H54 (cell line): ENCODE measurements at places on chromosomes 2 and 18.

DNA sequence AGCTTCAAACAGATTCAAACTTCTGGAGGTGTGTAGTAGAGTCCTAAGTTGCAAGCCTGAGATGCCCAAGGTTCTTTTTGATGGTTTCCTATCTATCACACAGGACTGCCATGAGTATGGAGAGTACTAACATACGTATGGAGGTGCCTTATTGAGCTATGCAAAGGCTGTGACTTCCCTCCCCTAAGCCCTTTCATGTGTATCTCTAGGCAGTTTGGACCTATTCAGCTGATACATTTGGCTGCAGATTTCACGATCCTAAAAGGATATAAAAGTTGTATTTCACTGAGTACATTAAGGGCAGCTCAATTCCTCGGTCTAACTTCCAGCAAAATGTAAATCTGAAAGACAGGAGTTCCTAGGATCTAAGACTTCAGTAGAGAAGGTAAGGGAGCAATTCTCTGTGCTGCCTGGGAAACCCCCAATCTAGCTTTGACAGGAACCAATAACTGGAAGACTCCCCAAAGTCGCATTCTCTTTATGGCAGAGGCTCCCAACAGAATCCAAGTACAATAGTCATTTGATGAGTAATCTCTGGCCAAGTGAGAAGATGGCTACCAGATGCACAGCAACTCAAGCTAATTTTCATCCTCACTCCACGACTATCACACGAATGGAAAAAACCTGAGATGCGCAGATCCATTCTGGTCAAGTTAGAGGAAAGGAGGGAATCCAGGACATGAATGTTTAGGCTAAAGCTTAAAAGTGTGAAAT lies 83.8 kb downstream of the ATL2 start:
- DNase-seq: no peak

DNA sequence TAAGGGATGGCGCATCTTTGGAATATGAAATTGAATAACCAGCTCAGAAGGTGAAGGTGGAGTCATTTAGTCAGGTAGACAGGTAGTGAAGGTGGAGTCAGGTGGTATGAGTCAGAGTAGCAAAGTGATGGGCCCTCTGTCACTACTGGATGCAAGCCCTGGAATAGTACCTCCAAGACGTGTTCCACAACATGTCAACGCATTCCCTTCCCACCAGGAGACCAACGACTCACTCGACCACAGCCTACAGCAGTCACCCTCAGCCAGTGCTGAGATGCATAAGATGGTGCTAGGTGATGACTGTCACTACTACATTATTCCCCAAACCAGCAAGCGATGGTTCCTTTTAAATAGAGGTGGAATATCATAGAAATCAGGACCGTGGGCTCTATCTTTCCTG lies 6.8 kb downstream of the CPLX4 start:
- peak; percentile 40 for DNase-seq

- DNase-seq: no peak
Observed at GRCh38 chr18:48850822-48851598, 99.8 kb downstream of the SMAD7 start.

DNA sequence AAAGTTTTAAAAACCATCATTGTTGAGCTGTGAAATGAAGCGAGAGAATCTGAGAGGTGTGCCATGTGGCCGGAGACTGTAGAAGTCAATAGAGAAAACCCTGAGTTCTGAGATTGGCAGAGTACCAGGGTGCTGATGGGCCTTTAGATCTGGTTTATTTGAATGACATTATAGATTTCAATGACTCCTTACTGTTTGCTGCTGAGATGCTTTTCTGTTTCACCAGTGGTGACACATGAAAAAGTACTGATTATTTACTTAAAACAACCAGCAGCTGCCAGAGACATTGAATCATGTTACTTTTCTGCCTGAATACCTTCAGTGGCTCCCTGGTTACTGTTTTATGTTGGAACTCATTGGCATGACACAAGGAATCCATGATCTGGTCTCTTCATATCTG lies 602.7 kb upstream of the ZNF804A start:
- no peak for DNase-seq

DNA sequence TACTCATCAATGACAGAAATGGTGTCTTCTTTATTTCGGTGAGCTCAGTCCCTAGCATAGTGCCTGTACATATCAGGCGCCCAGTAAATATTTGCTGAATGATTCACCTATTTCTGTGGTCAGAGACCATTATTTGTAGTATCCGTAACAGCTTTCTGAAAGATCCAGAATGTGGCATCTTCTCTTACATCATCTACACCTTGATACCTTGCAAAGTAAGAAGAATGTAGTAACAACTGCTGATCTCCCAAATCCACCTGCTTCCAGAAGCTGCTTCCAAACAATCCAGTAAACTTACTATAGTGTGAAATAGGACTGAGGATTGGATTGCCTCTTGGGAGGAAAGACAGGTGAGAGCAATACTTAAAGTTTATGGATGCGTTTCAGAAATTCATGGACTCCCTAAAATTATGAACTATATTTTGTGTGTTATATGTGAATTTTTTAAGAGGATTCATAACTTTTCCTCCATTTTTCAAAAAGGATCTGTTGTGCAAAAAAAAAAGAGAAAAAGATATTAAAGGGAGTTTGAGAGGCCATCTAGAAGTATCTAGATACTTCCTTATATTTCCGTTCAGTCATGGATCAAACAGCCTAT lies 945 bp upstream of the ASXL2 start:
- no peak for DNase-seq

GRCh38 chr2:214750529-214750928 lies 59.0 kb downstream of the BARD1 start:
- no peak for DNase-seq

GRCh38 chr18:59748628-59749360 lies 51.6 kb upstream of the CCBE1 start:
- no peak for DNase-seq

GRCh38 chr2:18209934-18210639 lies 331.6 kb downstream of the KCNS3 start:
- DNase-seq: no peak

GRCh38 chr18:22550861-22551260 lies 133.1 kb upstream of the CTAGE1 start:
- DNase-seq: no peak

DNA sequence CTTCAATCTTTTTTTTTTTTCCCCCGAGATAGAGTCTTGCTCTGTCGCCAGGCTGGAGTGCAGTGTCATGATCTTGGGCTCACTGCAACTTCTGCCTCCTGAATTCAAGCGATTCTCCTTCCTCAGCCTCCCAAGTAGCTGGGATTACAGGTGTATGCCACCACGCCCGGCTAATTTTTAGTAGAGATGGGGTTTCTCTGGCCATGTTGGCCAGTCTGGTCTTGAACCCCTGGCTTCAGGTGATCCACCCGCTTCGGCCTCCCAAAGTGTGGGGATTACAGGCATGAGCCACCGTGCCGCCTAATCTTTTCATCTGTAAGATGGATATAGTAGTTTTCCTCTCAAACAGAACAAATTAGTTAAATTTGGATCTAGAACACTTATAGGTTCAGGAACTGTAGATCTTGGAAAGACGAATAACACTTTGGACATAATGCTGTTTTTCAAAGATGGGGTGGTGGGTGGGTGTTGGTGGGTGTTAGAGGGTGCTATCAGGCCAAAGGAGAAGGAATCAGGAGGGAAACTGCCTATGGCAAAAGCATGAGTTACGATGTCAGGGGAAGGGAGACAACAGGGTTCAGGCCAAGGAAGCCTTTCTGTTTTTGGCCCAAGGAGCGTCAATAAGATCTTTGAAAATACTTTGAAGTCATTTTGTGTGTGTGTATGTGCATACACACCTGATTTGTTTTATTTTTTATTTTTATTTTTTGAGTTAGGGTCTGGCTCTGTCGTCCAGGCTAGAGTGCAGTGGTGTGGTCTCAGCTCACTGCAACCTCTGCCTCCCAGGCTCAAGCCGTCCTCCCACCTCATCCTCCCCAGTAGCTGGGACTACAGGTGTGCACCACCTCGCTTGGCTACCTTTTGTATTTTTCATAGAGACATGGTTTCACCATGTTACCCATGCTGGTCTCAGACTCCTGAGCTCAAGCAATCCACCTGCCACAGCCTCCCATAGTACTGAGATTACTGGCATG lies 6.8 kb downstream of the RPL37A start:
- DNase-seq: no peak

- no peak for DNase-seq
Observed at GRCh38 chr2:64646007-64646880, 7.5 kb downstream of the SERTAD2 start.

GRCh38 chr2:44547718-44548117 lies 186.0 kb downstream of the CAMKMT start:
- DNase-seq: no peak

DNA sequence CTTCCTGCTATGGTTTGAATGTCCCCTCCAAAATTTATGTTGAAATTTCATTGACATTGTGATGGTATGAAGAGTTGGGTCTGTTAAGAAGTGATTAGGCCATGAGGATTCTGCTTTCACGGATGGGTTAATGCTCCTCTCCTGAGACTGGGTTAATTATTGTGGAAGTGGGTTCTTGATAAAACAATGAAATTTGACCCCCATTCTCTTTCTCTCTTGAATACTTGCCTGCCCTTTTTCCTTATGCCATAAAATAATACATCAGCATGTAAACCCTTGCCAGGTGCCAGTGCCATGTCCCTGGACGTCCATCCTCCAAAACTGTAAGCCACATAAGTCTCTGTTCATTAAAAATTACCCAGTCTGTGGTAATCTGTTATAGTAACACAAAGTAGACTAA lies 352.8 kb downstream of the LRRTM4 start:
- DNase-seq: no peak

DNA sequence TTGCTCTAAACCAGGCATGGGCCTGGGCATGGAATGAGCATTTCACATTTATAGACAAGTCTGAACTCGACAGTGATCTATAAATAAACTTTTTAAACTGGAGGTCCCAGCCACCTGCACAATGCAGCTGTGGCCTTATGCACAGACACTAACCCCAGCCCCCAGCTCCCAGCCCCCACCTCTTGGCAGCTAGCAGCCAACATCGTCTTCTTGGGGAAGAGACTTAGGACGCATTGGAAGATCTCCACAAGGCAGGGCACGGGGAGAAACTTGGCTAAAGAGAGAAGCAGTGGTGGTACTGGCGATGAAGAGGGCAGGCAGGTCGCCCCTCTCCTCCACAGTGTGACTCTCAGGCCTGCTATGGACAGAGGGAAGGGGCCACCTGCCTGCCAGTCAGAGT lies 213.2 kb downstream of the ANAPC1 start:
- DNase-seq: no peak

DNA sequence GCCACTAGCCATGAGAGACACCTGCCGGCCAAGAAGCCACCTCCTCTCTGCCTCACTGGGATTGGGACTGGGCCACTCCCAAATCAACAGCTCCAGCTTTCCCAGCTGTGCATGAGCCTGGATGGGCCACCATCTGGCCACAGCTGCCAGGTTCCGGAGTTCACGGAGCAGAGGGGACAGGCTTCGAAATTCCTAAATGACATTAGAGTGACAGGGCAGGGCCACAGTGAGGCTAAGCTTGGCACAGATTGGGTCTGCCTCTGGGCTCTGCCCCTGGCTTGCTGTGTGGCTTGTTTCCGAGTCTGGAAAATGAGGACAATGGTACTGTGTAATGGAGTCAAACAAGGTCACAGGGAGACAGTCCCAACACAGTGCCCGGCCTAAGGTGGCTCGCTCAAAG lies 6.5 kb downstream of the DIPK1C start:
- DNase-seq: no peak

GRCh38 chr2:64289251-64289650 lies 145.0 kb upstream of the PELI1 start:
- no peak for DNase-seq

GRCh38 chr2:219887870-219888269 lies 260.4 kb downstream of the SLC4A3 start:
- DNase-seq: no peak

- no peak for DNase-seq
Observed at GRCh38 chr18:68439642-68440041, 275.3 kb downstream of the TMX3 start.

- DNase-seq: no peak
Observed at GRCh38 chr2:23350041-23350791, 34.8 kb upstream of the KLHL29 start.

GRCh38 chr2:33903215-33903614 lies 304.1 kb upstream of the FAM98A start:
- DNase-seq: no peak

- no peak for DNase-seq
Observed at GRCh38 chr18:59423259-59423658, 64.2 kb upstream of the LMAN1 start.

- no peak for DNase-seq
Observed at GRCh38 chr2:229409751-229410181, 138.7 kb upstream of the PID1 start.

GRCh38 chr2:160254189-160254762 lies 54.2 kb upstream of the ITGB6 start:
- DNase-seq: no peak

DNA sequence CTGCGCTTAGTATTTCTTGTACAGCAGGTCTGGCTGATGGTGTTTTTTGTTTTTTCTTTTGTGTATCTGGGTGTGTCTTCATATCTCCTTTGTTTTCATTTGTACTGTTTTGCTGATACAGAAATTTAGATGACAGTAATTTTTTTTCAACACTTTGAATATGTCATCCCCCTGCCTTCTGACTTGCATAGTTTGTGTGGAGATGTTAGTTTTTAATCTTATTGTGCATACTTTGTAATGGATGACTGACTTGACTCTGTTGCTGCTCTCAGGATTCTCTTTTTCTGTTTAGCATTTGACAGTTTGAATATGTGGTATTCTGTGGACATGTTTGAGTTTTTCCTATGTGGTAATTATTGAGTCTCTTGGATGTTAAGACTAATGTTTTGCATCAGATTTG lies 161.3 kb downstream of the ZNF407 start:
- no peak for DNase-seq

GRCh38 chr2:207767461-207768167 lies 2.1 kb downstream of the FZD5 start:
- no peak for DNase-seq

DNA sequence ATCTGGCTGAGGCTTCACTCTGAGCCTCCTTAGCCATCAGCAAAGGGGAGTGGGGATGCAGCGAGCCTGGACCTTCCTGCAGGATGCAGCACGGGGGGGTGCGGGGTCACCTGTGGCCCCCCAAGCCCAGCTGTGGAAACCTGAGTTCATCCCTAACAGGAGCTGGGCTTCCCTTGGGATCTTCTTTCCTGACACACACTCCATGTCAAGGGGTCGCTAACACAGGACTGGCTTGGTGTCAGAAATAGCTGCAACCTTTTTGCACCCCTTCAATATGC lies 174.7 kb downstream of the RTP5 start:
- no peak for DNase-seq
